Lower lobe of right lung (tissue), 2 donors: ENCODE measurements at places on chromosomes 13 and 19. TPM values are rescaled to one million over a fixed set of nuclear protein-coding genes. Genes with fewer than 3 reads are reported as not detected.
A peak's percentile ranks its signal among the peaks of the same experiment; 100 is the strongest.

DNA sequence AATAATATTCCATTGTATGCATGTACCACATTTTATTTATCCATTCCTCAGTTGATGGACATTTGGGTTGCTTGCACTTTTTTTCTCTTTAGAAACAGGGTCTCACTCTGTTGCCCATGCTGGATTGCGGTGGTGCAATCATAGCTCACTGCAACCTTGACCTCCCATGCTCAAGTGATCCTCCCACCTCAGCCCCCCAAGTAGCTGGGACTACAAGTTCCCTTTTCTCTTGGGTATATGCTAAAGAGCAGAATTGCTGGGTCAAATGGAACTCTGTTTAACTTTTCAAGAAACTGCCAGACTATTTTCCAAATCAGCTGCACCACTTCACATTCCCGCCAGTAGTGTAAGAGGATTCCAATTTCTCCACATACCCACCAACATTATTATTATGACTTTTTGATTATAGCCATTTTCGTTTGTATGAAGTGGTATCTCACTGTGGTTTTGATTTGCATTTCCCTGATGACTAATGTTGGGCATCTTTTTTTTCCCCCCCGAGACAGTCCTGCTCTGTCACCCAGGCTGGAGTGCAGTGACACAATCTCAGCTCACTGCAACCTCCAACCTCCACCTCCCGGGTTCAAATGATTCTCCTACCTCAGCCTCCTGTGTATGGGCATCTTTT, 7.6 kb upstream of the IPO5 start:
- DNase-seq: no peak

DNA sequence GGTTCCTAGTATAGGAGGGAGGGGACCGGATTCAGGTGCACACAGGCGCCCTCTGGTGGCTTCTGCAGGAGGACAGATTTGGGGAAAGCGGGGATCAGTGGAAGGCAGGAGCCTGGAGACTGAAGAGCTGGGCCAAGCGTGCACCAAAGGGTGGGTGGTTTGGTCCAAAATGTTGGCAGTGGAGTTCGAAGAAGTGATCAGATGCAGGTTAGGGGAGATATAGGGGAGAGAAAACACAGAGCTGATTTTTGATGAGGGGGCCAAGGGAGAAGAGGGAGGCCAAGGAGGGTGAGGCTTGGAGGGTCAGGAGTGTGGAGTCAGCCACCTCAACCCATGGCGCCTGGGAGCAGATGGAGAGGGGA, 6.8 kb upstream of the CARM1 start:
- DNase-seq: peak; percentile 88

GRCh38 chr13:33764716-33765115, 53.2 kb upstream of the RFC3 start:
- DNase-seq: no peak

DNA sequence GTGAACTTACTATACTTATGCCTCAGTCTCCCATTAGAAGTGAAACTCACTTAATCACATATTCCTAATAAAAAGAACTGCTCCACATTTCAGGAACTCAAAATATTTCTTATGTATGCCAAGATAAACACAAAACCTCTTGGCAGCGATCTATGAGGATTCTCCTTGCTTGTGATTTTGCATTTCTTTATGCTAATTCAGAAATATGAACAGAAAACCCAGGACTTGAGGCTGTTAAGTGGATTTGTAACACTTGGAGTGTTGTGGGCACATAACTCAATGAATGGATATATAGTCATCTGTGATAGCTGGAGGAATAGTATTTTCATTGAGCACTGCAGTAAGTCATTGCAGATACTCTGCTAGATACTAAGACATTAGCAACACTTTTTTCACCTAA, 5.6 kb upstream of the KATNAL1 start:
- no peak for DNase-seq

DNA sequence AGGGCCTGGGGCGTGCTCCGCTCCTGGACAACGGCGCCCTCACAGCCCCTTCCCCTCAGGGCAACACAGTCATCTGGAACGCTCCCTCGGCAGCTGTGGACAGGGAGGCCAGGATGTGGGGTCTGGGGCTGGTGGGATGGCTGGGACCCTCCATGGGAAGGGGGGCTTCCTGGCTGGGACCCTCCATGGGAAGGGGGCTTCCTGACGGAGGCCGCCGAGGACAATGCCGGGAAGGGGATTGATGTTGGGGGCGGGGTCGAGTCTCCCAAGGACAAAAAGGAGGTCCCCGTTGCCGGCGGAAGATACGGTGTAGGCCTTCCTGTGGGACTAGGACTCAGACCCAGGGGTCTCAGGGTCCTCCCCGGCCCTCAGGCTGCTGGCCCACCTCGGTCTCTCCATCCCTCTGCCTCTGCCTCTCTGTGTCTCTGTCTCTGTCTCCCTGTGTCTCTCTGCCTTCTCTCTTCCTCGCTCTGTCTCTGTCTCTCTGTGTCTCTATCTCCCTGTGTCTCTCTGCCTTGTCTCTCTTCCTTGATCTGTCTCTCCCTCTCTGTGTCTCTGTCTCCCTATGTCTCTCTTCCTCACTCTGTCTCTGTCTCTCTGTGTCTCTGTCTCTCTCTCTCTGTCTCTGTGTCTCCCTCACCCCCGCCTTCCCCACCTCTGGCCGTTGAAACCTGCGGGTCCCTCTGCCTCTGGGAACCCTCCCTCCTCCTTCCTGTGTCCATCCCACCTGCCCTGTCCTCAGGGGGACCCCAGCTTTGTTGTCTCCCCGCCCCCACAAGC, 2.7 kb upstream of the MADCAM1 start:
- DNase-seq: no peak

- DNase-seq: no peak
These were observed 3.7 kb upstream of the AKAP8L start for GRCh38 chr19:15422296-15423075.

GRCh38 chr13:103289681-103290080, 223.5 kb upstream of the SLC10A2 start:
- DNase-seq: no peak

GRCh38 chr13:27018344-27018861, 153.2 kb downstream of the USP12 start:
- DNase-seq: no peak

- no peak for DNase-seq
These were observed 4.0 kb downstream of the ZNF565 start for GRCh38 chr19:36210497-36210896.

GRCh38 chr19:3612901-3613741, 6.4 kb upstream of the TBXA2R start:
- peak; percentile 45 for DNase-seq

DNA sequence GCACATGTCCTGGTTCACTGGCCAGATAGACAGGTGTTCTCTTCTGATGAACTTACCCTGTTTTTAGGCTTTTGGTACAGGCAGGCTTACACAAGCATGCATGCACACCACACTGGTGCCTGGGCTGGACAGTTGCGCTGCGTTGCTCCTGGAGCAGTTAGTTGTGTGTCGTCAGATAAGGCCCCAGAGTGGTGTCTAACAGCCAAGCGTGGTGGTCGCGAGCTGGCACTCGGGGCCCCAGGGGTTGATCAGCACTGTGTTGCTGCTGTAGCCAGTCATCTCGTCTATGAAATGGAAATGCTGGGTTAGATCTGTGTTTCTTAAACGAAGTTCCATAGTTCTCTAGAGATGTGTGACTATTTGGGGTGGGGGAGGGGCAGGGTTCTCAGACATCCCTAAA, 24.6 kb upstream of the TEX29 start:
- no peak for DNase-seq

DNA sequence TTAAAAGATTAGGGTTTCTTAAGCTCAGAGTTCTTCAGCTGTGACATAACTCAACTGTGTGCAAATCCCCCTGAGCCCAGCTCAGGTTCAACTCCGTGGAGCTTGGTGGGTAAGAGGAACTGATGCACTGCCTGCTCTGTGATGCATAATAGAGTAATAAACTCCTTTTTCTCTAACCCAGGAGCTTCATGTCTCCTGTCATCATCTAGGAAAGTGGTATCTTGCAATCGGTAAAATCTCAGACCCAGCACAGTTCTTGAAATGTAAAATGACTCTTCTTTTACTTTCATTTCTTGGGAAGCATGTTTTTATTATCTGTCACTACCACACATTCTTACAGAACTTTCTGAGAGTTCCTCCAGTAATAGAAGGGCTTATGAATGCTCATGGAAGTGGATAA, 123.8 kb upstream of the PCDH9 start:
- no peak for DNase-seq

DNA sequence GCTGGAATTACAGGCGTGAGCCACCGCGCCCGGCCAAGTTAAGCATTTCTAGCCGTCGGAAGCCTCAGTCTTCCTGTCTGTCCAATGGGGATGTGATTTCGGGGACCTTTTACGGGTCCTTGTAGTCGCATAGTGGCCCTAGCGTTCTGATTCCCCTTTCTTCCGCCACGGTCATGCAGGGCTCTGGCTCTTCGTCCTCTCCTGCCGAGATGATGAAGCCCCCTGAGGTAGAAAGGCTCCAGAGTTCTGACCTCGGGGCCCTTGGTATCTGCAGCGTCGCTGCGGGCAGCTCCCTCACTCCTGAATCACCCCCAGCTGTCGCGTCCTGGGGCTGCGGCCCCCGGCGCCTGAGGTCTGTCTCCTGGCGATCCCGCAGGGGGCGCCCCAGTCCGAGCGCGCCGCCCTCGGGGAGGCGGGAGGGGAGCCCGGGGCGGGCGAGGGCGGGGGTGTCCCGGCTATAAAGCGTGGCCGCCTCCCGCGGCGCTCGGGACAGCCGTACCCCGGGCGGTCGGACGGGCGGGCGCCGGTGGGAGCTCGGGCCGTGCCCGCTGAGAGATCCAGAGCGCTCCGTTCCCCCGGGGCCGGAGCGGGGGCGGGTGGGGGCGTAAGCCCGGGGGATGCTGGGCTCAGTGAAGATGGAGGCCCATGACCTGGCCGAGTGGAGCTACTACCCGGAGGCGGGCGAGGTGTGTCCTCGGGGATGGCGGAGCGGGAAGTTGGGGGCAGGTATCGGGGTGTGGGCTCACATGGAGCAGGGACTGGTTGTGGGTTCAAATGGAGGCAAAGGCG, at the start of gene FOXA3:
Gene FOXA3 (plus strand): TSS at position 487 of the 789 bp plus-strand sequence. CDS start 131 bp downstream, at position 618.
- DNase-seq: no peak

DNA sequence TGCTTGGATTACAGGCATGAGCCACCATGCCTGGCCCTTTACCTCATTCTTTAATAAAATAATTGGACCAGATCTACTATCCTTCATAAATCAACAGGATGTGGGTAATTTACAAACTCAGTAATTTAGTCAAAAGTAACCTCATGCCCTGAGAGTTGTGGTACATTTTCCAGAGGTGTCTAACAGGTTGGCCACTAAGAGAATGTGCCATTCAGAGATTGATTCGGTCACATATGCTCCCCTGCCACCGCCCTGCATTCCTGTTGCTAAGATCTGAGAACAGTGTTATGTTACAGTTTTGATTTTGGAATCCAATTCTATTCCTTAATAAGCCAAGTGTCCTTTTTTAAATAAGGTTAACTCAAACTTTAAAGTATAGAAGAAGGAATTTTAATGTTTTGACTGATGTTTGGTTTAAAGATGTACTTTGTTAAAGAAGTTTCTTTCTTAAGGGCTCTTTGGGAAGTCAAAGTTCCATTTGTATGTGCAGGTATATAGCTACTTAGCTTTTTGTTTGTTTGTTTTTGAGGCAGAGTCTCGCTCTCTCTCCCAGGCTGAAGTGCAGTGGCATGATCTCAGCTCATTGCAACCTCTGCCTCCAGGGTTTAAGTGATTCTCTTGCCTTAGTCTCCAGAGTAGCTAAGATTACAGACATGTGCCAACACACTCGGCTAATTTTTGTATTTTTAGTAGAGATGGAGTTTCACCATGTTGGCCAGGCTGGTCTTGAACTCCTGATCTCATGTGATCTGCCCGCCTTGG, 29.2 kb downstream of the PHF11 start:
- peak; percentile 57 for DNase-seq

GRCh38 chr19:19540064-19540714, 2.1 kb downstream of the CILP2 start:
- DNase-seq: peak; percentile 82

DNA sequence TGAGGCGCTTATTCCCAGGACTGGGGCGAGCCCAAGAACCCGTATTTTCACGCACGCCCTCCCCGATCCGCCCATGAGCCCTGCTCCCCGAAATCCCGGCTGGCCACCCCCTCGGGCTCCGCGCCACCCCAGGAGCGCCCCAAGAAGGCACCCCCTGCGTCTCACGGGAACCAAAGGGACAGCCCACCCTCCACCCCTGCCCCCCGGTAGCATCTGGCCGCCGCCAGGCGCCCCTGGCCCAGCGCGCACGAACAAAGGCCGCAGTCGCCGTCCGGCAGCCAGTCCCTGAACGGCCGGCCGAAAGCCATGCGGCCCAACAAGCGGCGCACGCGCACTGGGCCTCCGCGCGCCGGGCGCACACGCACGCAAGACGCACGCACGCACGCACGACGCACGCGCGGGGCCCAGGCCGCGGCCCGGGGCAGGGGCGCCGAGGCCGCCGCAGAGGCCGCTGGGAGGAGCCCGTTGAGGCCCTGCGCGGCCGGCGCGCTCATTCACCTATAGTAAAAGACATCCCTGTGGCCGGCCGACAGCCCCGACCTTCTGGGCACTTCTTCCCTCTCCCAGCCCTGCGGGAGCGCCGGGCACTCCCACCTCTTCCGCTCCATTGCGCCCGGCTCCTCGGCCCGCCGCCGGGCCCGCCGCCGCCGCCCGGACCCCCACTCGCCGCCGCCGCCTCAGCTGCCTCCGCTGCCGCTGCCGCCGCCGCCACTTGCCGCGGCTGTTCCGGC, 476 bp downstream of the MBD3 start:
- peak; percentile 91 for DNase-seq

NXNL1 gene
- total RNA-seq: not detected

LGALS4 gene
- 4.2 TPM for total RNA-seq

CGB1 gene
- not detected for total RNA-seq
